NCI-H1436 treated with DMSO at 0.1 percent for 48 hours (cell line): ENCODE measurements at places on chromosomes 5 and 9.

GRCh38 chr5:132681476-132681831 lies 7.7 kb downstream of the IL4 start:
- DNase-seq, result no peak

GRCh38 chr5:52694648-52695047 lies 93.1 kb upstream of the ITGA1 start:
- DNase-seq, result no peak

DNA sequence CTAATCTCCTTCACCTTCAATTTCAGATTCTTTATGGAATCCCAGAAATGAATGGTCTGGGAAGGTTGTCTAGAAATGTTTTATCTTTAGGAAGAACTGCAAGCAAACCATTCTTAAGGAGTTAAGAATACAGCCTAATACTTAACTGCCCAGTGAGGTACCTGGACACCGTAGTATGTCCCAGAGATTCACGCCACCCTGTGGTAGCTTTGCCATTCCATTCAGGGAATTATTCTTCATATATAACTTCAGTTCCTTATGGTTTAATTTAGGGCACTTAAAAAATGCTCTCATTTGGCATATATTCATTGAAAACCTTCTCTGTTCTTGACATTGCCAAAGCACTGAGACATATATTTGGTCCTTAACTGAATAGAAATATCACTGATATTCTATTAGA lies 49.7 kb downstream of the ACTBL2 start:
- DNase-seq, result no peak

- no peak for DNase-seq
Observed at GRCh38 chr5:65043843-65044359, 275.2 kb downstream of the CWC27 start.

DNA sequence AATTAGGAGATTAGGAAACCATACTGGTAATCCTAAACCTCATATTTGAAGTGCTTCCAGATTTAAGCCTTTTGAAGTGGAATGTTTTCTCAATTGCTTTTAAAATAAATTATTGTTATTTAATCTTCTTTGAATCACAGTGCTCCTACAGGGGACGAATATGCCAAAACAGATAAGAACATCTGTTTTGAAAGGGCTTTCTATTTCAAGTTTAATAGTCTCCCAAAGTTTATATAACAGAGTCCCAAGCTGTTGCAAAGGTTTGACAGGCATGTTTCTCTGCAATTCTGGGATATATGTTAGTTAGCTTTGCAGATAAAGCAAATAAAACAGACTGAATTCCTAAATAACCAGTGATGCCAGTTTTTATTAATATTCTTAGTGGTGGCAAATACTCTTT lies 803.7 kb downstream of the TLE4 start:
- no peak for DNase-seq

DNA sequence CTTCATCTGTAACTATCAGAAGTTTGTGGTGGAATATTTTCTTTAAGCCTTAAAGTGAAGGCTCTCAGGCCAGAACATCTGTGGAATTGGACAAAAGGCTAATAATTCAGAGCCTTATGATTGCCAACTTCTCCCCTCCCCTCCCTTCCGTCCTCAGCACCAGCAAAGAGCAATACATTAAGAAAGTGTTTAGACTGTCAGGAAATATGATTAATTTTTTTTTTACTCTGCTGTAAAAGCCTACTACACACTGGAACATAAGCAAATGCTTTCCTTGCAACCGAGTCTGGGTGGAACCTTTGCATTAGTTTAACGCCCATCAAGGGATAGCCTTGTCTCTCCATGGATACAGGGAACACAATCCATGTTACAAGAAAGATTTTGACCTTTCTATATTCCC lies 110.3 kb upstream of the TARS1 start:
- no peak for DNase-seq

GRCh38 chr5:131252824-131253171 lies 11.1 kb upstream of the CDC42SE2 start:
- DNase-seq, result no peak

- no peak for DNase-seq
Observed at GRCh38 chr5:123001808-123002207, 34.7 kb downstream of the PPIC start.

DNA sequence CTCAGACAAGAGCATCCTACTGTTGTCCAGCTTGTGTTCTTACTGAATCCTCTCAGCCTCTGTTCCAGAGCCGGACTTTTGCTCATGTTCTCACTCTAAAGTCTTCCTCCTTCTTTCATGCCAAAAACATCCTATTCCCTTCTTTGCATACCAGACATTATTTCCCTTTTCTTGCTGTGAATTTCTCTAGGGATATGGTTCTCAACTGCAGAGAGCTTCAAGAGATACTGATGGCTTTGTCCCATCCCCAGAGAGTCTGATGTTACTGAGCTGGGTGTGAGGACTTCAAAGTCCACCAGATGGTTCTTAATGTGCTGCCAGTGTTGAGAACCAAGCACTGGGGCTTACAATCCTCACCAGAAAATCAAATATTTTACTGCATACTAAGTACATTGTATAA lies 98.6 kb upstream of the FER start:
- no peak for DNase-seq

DNA sequence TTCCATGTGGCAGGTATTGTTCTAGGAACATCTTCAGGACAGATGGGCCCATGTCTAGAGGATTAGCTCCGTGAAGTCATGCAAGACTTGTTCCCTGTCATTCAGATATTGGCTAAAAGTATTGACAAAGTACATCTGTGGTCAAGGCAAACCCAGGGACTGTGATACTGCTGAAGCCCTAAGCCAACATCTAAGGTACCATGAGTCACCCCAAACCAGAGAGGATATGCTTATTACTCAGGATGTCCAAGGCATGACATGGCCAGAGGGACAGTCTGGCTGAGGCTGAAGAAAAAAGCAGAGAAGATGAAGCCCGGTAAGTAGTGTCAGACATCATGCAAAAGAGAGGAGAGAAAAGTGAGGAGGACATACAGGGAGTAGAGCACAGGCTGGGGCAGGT lies 31.0 kb downstream of the HMHB1 start:
- DNase-seq, result no peak

DNA sequence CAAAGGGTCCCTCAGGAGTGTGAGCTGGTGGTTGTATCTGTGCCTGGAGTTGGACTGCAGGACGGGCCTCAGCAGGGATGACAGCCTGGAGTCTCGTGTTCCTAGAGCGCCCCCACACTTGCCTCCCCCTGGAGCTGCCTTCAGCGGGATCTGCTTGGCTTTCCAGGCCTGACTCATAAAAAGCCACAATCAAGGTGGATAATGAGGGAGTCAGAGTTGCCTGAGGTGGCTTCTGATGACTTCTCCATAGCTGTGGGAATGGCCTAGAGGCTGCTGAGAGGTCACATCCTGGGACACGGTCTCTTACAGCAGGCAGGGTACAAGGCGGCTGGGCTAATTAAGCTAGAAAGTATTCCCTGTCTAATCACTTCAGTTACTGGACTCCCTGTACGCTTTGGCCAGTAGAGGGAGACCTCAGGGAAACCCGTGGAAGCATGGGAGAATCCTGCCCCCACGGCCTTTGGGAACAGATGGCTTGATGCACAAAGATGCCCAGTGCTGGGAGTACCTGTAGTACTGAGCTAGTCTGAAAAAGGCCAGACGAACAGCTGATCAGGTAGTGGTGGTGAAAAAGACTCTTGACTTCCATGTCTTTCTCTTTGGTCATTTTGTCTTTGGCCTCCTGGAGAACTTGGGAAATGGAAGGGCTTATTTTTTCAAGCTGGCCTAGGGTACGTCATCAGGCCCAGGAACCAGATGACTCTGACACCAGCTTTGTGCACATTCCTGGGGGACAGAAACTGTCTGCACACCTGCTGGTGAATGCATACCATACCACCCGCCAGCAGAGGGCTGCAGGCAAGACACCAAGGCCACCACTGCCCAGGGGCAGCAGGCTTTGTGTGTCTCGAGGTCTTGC lies 16.1 kb upstream of the FRRS1L start:
- DNase-seq, result no peak

- no peak for DNase-seq
Observed at GRCh38 chr5:15376803-15377202, 123.2 kb upstream of the FBXL7 start.

- no peak for DNase-seq
Observed at GRCh38 chr9:127537014-127537413, 75.1 kb upstream of the STXBP1 start.

GRCh38 chr9:109556786-109557185 lies 58.7 kb upstream of the PTPN3 start:
- DNase-seq, result no peak

GRCh38 chr9:124549016-124549415 lies 41.8 kb upstream of the NR5A1 start:
- DNase-seq, result no peak

DNA sequence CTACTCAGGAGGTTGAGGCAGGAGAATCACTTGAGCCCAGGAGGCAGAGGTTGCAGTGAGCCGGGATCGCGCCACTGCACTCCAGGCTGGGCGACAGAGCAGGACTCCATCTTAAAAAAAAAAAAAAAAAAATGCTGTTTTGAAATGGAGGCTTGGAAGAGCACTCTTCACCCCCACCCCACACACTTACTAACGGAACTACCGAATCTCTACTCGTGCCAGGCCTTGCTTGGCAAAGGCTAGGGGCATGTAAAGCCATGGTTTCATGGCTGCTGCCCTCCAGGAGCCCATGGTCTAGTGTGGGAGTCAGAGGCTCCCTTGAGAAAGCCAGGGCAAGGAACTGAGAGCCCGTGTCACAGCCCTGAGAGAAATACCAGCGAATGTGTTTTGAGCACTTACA lies 21.3 kb downstream of the PCDHGC5 start:
- no peak for DNase-seq

DNA sequence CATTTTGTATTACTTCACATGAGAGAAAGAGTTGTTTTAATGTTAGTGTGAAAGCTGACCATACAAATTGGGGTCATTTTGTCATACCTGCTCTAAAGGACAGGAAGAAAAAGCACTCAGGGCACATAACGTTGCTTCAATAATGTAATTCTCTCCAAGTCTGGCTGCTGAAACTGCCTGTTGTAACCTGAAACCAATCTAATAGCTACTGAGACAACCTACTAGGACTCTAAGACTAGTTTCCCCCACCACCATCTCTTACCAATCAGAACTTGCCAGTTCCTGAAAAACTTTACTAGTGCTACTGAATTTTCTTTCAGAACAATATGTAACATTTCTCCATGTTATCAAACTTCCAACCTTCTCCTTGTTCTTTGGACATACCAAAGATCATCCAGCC lies 374.7 kb downstream of the PTPRD start:
- DNase-seq, result no peak

GRCh38 chr9:135243201-135244190 lies 156.0 kb downstream of the OLFM1 start:
- no peak for DNase-seq

GRCh38 chr5:18159331-18159730 lies 525.1 kb downstream of the TAF11L14 start:
- DNase-seq, result no peak
